Mesothelial cell of epicardium (in vitro differentiated cells): ENCODE measurements at places on chromosomes 6 and 20. TPM values are rescaled to one million over a fixed set of nuclear protein-coding genes. Genes with fewer than 3 reads are reported as not detected.

GRCh38 chr6:94300424-94301144 lies 881.2 kb upstream of the EPHA7 start:
- no peak for DNase-seq

GRCh38 chr6:53244958-53245357 lies 96.3 kb upstream of the GCM1 start:
- DNase-seq: no peak

DNA sequence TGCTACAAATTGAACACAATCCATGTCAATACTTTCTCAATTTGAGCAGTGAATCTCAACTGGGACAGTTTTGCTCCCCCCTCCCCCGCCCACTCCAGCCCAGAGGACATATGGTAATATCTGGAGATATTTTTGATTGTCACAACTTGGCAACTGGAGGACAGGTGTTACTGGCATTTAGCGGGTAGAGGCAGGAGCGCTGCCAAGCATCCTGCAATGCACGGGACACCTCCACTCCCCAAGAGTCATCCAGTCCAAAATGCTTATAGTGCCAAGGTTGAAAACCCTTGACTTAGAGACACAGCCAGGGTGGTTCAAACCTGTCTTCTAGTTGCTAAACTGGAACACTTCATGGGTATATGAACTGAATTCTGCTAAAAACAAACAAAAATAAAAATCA lies 26.9 kb upstream of the LRRC1 start:
- DNase-seq: no peak

The SAMHD1 gene
- 10.3 to 13.6 TPM (median 11.0 TPM) in 3 replicates for total RNA-seq

The ZC2HC1B gene
- total RNA-seq: 0.29 TPM in 1 of 3 replicates, not detected in the others

GRCh38 chr6:36358226-36358915 lies 21.7 kb upstream of the BNIP5 start:
- no peak for DNase-seq

GRCh38 chr6:130769861-130770260 lies 57.3 kb upstream of the SMLR1 start:
- DNase-seq: no peak

DNA sequence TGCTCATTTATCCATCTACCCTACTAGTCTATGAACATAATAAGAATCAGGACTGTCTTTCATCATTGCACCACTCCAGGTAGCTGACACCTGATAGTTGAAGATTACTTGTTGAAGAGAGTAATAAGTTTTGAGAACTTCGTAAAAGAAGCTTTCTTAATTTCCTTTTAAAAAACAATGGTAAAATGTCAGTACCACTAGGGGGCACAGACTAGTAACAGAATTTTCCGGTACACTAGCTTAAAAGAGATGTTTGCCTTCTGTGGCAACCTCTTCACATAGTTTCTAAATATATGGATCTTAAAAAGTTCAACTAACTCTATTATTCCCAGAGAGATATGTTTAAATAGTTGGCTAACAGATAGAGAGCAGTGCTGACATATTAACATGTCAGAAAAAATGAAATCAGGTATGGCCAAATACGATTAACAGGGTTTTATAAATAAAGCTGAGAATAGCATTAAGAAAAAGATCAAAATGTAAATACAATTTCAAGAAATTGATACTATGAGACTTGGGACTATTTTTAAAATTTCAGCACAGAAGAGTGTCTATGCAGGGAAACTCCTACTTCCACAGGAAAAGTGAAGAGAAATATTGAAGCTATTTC lies 5.4 kb upstream of the KCNQ5 start:
- no peak for DNase-seq

DNA sequence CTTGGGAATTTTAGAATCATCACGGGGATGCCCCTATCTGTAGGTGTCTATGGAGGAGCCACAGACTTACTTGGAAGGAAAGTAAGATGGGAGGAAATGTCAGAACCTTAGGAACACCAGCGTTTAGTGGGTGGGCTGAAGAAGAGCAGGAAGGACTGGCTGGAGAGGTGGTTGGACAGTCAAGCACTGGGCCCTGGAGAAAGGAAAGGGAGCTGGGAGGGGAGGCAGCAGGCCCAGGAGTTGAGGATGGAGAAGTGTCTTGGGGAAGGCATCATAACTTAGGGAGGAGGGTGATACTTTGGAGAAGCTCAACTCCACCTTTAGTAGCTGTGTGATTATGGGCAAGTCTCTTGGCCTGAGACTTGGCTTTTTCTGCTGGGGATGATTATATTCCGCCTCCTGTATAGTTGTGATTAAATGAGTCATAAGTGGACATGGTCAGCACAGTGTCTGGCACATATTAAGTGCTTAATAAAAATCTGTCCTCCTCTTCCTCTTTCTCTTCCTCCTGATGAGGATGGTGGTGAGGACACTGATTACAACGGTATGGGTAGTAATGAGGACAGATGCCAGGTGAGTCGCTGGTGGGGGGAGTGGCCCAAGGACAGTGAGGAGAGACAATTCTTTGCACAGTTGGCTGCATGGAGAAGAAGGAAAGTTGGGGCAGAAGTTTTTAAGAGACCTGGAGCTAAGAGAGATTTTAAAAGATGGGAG lies 125.7 kb downstream of the TOX2 start:
- no peak for DNase-seq

DNA sequence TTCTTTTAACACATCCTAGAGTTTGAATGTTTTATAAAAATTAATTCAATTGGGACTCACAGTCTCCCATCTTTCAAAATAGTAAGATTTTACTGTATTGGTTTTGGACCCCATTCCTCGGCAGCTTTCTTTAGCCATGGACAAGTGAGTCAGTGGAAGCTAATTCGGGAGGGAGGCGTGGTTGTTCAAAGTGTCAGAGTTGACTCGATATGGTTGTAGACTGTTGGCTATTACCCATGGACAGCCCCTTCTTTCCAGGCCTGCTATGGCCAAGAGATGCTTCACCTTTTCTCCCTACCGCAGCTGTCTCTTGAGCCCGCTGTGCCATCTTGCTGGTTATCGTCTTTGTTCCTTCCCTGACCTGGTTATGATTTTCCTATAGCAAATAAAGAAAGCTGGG lies 243.0 kb downstream of the CD83 start:
- DNase-seq: no peak
